AG09319 (cell line): ENCODE measurements at places on chromosomes 3 and 15.

- no peak for DNase-seq
Measured at GRCh38 chr3:194756791-194757325, 71.2 kb downstream of the FAM43A start.

- DNase-seq: no peak
Measured at GRCh38 chr3:185813691-185814215, 11.1 kb downstream of the IGF2BP2 start.

- DNase-seq: no peak
Measured at GRCh38 chr3:128804017-128804810, 75.2 kb upstream of the ACAD9 start.

GRCh38 chr15:63752075-63752684 lies 81.6 kb downstream of the HERC1 start:
- DNase-seq: peak; percentile 32

DNA sequence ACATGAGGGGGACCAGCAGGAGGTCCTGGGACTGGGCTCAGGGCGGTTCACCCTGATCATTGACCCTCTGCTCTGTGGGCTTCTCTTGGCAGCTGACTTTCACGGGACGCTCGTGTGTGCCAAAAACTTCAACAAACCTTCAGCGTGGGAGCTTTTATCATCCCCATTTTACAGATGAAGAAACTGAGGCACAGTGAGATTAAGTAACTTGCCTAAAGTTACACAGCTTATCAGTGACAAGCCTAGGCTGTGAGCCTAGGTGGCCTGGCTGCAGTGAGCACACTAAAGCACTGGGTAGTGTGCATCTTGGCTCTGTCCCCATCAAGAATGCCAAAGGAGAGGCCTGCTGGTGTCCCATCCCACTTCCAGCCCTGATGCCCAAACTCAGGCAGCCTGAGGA lies 23.6 kb upstream of the DUSP7 start:
- DNase-seq: no peak
